NCI-H2227 treated with DMSO at 0.1 percent for 48 hours (cell line): ENCODE measurements at places on chromosomes 11 and 22.

- no peak for DNase-seq
Observed at GRCh38 chr22:27060190-27060589, 402.8 kb downstream of the MIAT start.

- DNase-seq = no peak
Observed at GRCh38 chr11:65611028-65611757, 2.8 kb downstream of the MAP3K11 start.

- no peak for DNase-seq
Observed at GRCh38 chr11:11251394-11251970, 101.6 kb downstream of the CSNK2A3 start.

- DNase-seq = no peak
Observed at GRCh38 chr11:10108915-10109680, 184.9 kb downstream of the SBF2 start.

- DNase-seq = no peak
Observed at GRCh38 chr11:111527279-111527678, 12.7 kb downstream of the HOATZ start.

GRCh38 chr11:45296075-45296474, 9.9 kb upstream of the SYT13 start:
- no peak for DNase-seq

- no peak for DNase-seq
Observed at GRCh38 chr11:31656051-31656450, 146.5 kb downstream of the ELP4 start.

DNA sequence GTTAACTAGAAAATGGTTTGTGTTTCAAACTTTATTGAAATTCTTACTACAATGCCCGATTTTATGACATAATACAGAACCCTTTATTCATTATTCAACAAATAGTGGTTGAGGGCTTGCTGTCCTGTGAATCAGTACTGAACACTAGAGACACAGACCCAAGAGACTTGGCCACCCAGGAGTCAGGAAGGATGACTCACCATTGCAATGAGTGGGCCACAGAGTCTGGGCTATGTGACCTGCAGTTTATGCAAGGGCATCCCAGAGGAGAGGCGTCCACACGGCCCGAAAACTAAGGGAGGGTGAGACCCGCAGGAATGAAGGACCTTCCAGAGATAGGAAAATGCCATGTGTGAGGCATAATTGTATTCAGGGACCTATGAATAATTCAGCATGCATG, 143.8 kb upstream of the DDI1 start:
- DNase-seq = no peak

DNA sequence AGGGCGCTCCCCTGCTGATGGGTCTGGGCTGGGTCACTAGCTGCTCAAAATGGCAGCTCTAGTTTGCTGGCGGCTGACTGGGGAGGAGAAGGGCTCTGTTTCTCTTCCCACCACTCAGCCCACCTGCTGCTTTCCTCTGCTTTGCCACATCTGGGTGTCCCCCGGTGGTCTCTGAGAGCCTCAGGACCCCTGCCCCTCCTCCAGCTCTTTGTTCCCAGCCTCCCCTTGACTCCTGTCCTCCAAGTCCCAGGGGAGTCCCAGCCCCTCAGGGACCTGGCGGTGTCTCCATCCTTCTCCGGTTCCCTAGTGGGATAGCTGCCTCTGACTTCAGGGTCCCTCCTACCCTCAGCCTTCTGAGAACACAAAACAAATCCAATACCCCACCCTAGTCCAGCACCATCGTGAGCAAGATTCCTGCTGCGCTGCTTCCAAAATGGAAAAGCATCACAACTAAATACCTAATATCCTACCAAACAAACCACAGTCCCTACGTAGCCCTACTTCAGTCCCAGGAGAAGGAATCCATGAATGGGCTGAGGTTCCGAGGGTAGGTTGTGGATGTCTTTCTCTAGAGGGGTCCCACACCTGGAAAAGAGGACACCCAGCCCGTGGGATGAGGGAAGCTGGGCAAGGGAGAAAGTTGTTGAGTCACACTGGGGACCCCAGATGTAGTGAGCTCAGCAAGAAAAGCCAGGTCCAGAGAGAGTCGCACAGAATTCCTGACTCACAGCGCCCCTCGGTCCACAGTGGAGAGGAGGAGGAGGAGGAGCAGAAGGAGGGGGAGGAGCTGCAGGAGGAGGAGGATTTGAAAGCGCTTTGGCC, 45.0 kb upstream of the NNMT start:
- no peak for DNase-seq

DNA sequence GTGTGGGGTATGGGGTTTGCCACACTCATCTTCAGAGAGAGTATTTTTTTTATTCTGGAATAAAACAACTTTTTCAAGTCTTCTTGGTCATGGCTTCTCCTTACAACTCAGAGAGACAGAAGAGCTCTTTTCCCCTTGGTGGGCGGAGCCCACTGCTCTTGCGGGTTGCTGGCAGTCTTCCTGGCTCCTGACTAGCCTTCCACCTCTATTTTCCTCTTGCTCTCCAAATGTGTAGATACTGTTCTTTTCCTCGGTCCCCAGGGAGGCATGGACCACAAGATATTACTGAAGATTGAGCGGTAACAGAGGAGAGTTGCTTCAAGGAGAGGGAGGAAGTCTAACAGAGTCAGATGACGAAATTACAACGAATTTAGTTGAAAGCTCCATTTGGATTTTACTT, 210.6 kb downstream of the NTM start:
- DNase-seq = no peak

DNA sequence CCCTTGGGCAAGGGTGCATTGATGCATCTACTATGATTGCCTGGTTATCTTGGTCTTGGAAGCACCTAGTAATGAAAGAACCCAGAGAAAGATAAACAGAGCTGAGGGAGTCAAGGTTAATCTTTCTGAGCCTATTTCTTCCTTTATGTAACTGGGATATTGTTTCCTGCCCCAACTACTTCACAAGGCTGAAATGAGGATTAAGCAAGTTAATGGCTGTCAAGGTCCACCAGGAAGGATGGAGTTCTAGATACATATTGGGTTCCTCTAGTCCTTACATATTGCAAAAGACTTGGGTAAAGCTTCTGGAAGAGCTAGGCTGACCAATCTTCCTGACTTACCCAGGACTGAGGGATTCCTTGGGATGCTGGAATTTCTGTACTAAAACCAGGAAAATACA, 589.8 kb downstream of the INSC start:
- DNase-seq = no peak

DNA sequence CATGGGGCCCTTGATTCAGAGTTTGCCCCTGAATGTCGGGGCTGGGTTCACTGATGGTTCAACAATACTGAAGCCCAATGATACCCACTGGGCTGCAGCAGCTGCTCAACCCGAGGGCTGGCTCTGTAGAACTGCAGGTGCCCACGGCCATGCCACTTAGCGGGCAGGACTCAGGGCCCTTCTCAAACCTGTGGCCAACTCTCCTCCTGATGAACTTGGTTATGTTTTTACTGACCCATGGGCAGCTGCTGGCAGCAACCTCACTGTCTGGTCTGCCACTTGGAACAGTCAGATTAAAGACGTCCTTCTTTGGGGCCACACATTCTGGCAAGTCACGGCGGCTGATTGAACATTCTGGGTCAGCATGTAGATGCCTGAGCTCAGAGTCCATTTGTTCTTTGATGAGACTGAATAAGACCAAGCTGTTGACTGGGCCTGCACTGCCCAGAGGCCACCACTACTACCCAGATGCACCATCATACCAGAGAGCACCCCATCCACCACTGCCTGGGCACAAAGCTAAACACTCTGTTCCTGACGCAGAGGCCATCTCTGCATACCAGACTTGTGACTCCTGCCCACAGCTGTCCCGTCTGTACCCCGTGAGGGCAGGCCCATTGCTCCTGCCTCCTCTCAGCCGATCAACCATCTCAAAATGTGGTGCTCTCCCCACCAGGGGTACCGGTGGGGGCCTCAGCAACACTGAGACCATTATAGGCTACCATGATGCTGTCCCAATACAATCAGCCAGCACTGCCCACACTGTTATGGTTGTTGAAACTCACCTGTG, 67.8 kb downstream of the SHANK2 start:
- no peak for DNase-seq

DNA sequence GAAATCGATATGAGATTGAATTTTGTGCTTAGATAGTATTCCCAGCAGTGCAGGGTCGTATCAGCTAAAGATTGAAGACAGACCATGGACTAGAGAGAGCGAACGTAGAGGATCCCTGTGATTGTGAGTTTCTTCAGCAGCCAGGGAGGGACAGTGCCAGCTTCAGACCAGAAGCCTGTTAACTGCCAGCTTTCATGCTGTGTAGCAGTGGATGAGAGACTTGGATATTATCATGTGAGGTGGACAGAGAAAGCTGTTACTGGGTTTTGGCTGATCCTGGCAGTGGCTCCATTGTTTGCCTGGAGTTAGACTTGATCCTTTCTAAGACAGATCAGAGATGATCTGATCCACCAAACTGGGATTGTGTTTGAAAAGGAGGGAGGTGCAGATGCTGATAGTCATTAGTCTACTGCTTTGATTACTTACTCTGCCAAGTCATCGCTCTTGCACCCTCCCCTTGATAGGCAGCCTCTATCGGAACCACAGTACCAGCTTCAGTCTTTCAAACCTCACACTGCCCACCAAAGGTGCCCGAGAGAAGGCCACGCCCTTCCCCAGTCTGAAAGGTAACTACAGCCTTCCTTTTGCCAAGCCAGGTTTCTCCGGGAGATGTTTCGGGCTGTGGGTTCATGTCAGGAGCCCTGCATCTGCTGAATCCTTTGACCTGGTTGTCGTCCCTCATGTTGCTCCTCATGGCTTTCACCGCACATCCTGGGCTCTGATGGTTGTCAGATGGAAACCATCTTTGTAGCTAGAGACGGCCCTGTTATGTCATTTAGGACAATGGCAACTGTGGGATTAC, 16.2 kb downstream of the MADD start:
- DNase-seq = no peak
